Cortex of kidney (tissue), 1 donor: ENCODE measurements at places on chromosomes 5 and 9.

- no peak for DNase-seq
These were observed 21.1 kb downstream of the CORO2A start for GRCh38 chr9:98171176-98171925.

GRCh38 chr5:67050125-67050524, 146.5 kb downstream of the CD180 start:
- DNase-seq = no peak

GRCh38 chr9:114668146-114668545, 10.5 kb upstream of the TEX53 start:
- DNase-seq = no peak

DNA sequence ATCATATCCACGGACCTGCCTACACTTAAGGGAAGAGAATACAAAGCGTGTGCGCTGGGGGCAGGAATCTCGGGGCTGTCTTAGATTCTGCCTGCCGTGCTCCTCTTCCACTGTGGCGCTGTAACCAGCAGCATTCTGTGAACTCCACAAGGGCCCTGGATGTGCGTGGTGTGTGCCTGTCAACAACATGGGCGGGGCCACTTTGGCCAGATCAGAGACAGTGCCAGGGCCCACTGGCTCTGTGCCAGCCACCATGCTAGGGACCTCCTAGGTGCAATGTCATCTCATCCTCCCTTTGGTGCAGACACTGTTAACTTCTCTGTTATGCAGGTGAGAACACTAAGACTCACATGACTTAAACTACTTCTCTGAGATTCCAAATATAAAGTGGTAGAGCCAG, 113.7 kb downstream of the COL23A1 start:
- DNase-seq = no peak

- DNase-seq = no peak
These were observed 26.1 kb downstream of the RETREG1 start for GRCh38 chr5:16590685-16591084.

DNA sequence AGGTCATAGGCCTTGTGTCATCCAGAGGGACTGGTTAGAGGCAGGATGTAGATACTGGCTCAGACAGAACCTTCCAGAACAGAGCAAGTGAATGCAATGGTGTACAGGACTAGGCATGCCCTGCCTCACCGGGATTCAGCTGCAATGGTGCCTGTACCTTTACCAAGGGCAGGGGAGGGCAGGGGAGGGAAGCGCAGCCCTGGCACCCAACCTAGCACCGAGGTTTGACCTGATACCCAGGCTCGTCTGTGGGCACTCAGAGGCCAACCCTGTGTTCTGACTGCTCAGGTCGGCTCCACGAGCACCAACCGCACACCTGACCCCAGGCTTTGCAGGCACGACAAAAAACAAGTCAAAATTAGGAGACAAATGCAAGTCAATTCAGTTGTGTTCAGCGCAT, 47.3 kb upstream of the GFPT2 start:
- no peak for DNase-seq

- no peak for DNase-seq
These were observed 50.5 kb upstream of the CTNNAL1 start for GRCh38 chr9:109063760-109064159.

GRCh38 chr5:135553688-135554462, 18.1 kb upstream of the NEUROG1 start:
- no peak for DNase-seq

GRCh38 chr9:31347082-31347617, 1037.3 kb upstream of the ACO1 start:
- DNase-seq = no peak

DNA sequence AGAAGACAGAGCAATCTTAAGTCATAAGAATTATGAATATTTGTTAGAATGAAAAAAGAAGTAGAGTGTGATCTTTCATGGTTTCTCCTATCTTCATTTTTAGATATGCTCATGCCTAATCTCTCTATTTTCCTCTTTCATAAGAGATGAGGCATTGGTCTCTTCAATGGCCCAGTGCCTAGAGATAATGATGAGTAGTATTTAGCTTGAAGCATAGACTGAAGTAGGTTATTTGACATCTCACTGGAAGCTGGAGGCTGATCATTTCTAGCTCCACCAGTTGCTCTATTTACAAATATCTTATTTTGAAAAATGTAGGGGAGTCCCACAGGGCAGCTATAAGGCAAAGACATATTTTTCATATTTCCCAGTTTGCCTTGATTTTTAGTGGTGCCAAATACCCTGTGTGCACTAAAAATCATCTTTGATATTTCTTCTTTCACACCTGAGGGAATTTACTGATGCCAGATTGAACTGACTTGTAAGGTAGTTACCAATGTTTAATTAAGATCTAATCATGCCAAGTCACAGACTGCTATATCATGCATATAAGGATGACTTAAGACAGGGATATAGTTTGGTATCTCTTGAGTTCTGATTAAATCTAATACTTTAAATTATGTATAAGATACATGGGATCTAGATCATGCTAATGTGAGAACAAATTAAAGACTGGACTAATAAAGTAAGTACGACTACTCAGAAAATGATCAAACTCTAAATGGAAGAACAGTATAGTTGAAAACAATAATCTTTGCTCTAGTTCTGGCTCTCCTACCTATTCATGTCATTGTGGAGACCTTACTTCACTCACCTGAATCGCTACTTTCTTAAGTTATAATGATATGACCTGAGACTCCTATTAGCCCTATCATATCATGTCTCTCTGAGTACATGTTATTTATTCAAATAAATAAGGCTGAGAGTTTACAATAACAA, 108.2 kb upstream of the IFNE start:
- DNase-seq = no peak

GRCh38 chr5:65125591-65126541, 355.9 kb downstream of the ADAMTS6 start:
- DNase-seq = no peak

- no peak for DNase-seq
These were observed 10.9 kb downstream of the EXOC3 start for GRCh38 chr5:453725-454481.
